ENCODE measurements at places on chromosomes 5 and 9. TPM values are rescaled to one million over a fixed set of nuclear protein-coding genes. Genes with fewer than 3 reads are reported as not detected.

GRCh38 chr5:76514292-76514691, 108.9 kb downstream of the F2RL2 start:
- DNase-seq = no peak

DNA sequence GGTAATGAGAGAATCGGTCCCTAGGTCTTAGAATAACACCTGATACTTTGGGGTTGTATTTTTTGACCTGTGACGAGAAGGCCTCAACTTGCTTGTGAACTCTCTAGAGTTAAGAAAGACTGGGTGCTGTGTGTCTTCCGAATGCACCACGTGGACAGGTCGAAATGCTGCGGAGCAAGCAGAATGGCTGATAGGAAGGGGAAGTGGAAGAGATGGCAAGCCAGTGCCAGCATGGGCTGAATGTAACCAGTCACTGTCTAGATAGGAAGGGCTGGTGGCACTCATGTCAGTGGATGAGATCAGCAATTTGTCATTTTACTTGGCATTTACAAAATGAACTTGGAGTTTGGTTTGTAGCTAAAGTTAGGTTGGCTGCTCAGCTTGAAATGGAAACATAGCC, 5.6 kb downstream of the OTULINL start:
- no peak for DNase-seq

GRCh38 chr5:113099822-113100221, 123.2 kb downstream of the DCP2 start:
- no peak for DNase-seq

- no peak for DNase-seq
These were observed 2.9 kb downstream of the BOD1 start for GRCh38 chr5:173613433-173614159.

DNA sequence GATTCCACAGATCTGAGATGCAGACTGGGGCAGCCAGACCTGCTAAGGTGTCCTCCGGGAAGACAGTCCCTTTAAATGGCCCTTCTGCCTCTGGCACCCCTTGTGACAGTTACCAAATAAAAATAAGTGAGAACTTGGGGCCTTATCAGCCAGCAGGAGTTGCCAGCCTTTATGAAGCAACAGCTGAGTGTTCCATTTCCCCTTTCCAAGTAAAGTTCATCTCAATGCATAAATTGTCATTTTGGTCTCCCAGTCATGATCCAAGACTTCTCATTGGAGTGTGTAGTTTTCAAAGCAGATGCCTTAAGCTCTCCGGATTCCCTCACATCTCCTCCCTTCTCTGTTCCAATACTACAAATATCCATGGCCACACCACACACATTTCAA, 4.1 kb downstream of the PTCH1 start:
- DNase-seq = no peak

- no peak for DNase-seq
These were observed 718 bp downstream of the DEPDC1B start for GRCh38 chr5:60699288-60699608.

Gene CNTNAP3
- 9.4 TPM for total RNA-seq

All from ureter (tissue), 1 donor.